ENCODE measurements at places on chromosomes 2 and 18.

- no peak for DNase-seq
Observed at GRCh38 chr2:112794131-112794733, 9.9 kb upstream of the IL1A start.

GRCh38 chr2:140586379-140586778 lies 1544.4 kb downstream of the LRP1B start:
- DNase-seq, result no peak

GRCh38 chr2:15640261-15640711 lies 48.6 kb downstream of the DDX1 start:
- no peak for DNase-seq

GRCh38 chr18:13440277-13441248 lies 222.0 kb downstream of the LDLRAD4 start:
- DNase-seq, result no peak

DNA sequence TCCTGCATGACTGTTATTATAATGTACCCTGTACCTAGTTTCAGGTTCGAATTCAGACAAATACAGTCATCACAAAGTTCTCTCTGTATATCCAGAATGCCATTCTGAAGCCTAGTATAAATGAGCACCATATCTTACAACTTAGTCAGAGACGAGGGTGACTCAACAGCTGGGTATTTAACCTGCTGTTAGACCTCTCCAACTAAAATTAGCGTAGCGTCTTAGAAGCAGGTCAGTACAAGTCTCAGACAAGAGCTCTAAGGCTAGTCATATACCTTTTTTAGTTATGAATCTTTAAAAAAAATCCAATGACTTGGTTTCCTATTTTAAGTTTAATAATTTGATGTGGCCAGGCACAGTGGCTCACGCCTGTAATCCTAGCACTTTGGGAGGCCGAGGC lies 74.1 kb downstream of the CABYR start:
- no peak for DNase-seq

DNA sequence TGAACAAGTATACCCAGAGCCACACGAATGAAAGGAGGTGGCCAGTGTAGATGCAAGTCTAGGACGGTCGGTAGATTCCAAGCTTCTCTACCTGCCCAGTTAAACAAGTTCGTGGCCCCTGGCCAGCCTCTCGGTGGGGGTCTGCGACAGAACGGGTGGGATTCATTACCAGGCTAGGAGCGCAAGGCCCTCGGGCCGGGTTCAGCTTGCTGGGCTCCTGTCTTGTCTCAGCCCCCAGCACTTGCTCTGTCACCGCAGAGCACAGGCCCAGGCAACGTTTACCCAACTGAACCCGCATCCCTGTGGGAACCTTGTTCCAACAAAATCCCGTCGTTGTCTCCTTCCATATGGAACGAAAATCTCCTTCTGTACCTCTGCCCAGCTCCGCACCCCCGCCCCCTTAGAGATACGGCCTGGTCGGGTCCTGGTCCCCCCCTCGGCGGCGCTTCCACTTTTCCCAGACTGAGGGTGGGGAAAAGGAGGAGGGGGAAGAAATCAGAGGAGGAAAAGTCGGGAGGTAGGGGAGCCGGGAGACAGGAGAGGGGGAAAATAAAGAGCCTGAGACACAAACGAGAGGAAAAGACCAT lies 1.9 kb upstream of the EMX1 start:
- DNase-seq, result no peak

DNA sequence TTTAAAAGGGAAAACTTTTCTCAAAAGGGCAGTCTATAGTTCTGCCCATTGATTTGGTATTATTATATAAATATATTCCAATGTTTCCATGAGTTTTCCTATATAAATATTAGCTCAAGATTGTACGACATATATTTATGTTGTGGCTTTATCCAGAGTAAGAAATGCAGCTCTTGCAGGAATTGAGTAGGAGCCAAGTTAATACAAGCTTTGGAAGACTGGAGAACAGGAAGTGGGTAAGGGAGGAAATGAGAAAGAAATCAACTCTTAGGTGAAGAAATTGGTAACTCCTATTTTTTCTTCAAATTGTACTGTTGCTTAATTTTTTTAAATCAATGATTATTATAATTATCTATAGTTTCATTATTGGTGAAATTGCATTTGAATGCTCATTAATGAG lies 105.4 kb upstream of the FAM117B start:
- no peak for DNase-seq

DNA sequence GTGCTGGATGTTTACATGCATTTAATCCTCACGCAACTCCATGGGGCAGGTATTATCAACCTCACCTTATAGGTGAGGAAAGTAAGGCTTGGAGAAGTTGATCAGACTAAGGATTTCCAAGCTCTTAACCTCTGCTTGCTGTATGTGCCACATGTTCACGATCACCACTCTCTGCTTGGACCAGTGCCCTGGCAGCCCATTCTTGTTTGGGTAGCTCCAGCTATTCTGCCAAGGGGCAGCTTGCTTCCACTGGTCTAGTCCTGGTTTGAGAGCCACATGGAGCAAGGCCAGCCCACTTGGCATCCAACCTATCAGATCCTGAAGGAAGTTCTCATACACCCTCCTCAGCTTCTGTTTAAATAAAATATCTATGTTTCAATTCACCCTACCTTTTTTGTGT lies 14.3 kb downstream of the PLB1 start:
- DNase-seq, result no peak
